ENCODE measurements at places on chromosomes 11 and 22.

- no peak for DNase-seq
These were observed 4.6 kb upstream of the BIRC3 start for GRCh38 chr11:102312667-102313066.

DNA sequence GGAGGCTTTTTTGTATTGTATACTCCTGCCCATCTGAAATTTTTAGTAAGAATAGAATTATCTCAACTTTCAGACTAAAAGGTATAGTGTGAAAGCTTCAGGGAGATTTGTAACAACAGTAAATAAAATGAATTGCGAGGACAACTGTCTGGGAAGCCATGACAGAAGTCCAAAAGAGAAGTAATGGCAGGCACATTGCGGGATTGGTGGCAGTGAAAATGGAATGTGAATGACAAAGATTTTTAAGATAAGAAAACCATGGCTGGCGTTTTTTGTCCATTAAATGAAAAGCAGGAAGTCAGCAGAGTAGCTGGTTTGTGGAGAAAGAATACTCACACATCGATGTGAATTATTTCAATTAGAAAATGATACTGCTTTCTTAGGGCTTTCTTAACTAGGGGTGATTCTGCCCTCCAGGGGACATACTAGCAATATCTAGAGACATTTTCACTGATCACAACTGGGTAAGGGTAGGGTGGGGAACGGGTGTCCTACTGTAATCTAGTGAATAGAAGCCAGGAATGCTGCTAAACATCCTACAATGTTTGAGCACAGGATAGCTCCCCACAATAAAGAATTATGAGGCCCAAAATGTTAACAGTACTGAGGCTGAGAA, 1.6 kb downstream of the NPAT start:
- DNase-seq = no peak

- DNase-seq = no peak
These were observed 13.1 kb upstream of the KDM2A start for GRCh38 chr11:67105964-67106363.

- DNase-seq = no peak
These were observed 862.8 kb downstream of the FAM181B start for GRCh38 chr11:81870815-81871214.

DNA sequence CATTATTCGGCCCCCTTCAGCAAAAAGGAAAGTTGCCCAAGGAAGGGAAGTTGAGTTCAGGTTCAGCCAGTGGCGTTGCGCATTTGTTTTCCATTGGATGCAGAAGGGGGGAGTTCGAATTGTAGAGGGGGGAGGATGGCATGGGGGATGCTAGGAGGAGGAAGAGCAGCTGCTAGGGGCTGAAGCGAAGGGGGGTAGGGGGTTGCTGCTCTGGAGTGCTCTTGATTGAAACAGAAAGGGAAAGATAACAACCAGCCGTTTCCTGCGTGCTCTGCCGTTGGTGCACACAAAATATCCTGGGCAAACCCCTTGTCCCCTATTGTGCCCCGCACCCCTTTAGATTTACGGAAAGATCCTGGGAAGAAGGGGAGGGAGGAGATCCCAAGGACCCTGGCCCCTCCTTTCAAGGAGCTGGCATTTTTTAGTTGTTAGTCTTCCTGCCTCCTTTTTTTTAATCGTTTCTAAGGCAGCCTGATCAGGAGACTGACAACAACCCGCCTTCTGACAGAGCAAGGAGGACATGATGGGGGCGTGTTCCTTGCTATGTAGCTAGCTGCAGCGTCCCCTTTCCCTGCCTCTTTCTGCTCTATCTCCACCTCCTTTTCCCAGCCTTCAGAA, 2.1 kb downstream of the KMT2A start:
- peak; percentile 14 for DNase-seq

DNA sequence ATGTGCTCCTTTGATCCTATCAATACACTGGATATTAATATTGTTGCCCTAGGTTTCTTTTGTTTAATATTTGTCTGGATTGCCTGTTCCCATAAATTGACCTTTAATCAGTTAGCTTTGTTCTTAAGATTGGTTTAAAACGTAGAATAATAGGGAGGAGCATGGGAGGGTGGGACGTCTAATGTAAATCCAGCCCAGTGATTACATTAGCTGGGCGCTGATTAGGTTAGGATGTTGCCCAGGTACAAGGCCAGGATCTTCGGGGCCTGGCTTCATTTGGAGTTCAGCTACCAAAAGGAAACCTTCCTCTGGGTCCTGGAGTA, at the start of gene SRSF8:
TSS of gene SRSF8 (plus strand) at position 204 of the 323 bp plus-strand sequence. CDS start 308 bp downstream, outside the sequence.
- DNase-seq = no peak

Data from psoas muscle (tissue), 8 donors.